ENCODE measurements at places on chromosomes 5 and 9. TPM values are rescaled to one million over a fixed set of nuclear protein-coding genes. Genes with fewer than 3 reads are reported as not detected.

DNA sequence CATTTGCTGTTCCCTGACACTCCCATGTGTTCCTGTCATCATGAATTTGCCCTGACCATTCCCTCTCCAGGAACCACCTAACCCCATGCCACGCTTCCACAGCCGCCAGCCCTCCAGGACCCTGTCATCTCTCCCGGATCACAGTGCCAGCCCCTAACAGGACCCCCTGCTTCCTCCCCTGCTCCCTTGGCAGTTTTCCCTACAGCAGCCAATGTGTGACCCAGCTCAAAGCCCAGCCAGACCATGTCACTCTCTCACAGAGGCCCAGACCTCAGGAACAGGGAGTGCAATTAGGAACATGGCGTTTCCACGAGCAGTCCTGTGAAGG is 8.1 kb downstream of the FOXE1 start:
- no peak for DNase-seq
- H3K27ac ChIP-seq, result no peak overlapping the region
- H3K36me3 ChIP-seq, result no peaks in the 10 kb centered on the region
- peaks cover 47% of the 10 kb centered on the region for H3K27me3 ChIP-seq

- no peaks in the 10 kb centered on the region for H3K4me1 ChIP-seq
- no peak for DNase-seq
- no peak overlapping the region for H3K4me3 ChIP-seq
- H3K27me3 ChIP-seq, result no peaks in the 10 kb centered on the region
- H3K36me3 ChIP-seq, result no peaks in the 10 kb centered on the region
- H3K27ac ChIP-seq, result no peak overlapping the region
Observed at GRCh38 chr9:99785010-99785590, 36.6 kb upstream of the NR4A3 start.

GRCh38 chr5:81353189-81353588 is 40.7 kb downstream of the ACOT12 start:
- no peak for DNase-seq
- H3K36me3 ChIP-seq, result no peaks in the 10 kb centered on the region
- no peaks in the 10 kb centered on the region for H3K4me1 ChIP-seq
- H3K27ac ChIP-seq, result no peak overlapping the region
- H3K27me3 ChIP-seq, result no peaks in the 10 kb centered on the region
- H3K4me3 ChIP-seq, result no peak overlapping the region

DNA sequence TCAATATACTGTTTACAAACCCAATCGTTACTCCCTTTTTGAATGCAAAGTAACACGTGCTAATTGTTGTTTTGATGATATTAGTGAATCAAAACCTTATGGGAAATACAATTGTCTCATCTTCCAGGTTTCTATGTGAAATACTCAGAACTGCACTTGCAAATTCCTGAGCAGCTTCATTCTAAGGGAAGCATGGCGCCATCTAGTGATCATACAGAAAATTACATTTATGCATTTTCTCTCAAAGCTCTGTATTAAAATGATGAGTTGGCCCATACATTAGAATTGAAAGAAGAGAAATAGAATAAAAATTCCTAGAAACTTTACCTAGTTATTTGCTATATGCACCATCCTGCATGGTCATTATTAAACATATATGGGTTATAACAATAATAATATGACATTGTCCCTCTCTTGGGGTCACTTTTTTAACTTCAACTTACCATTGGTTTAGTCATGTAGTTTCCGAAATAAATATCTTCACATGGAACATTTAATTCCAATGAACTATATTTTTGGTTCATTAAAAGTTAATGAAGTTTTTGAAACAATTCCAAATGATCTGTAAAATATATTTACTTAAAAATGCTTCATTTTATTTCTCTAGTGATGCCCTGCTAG is 220.0 kb downstream of the PDE4D start:
- no peak for DNase-seq
- H3K4me1 ChIP-seq, result no peaks in the 10 kb centered on the region
- no peak overlapping the region for H3K4me3 ChIP-seq
- no peaks in the 10 kb centered on the region for H3K36me3 ChIP-seq
- H3K27ac ChIP-seq, result no peak overlapping the region

GRCh38 chr5:22852807-22853660 is at the start of gene CDH12:
CDH12 (minus strand) TSS chr5:22853344.
- peak within 1 kb of the TSS; percentile 37 for H3K4me3 ChIP-seq
- no peaks in the 10 kb centered on the region for H3K36me3 ChIP-seq
- no peak within 1 kb of the TSS for H3K27ac ChIP-seq
- peaks cover 3% of the 10 kb centered on the region for H3K27me3 ChIP-seq

- no peak overlapping the region for H3K4me3 ChIP-seq
- H3K27me3 ChIP-seq, result no peaks in the 10 kb centered on the region
- no peaks in the 10 kb centered on the region for H3K36me3 ChIP-seq
Observed at GRCh38 chr9:130523921-130524320, 55.5 kb upstream of the FUBP3 start.

DNA sequence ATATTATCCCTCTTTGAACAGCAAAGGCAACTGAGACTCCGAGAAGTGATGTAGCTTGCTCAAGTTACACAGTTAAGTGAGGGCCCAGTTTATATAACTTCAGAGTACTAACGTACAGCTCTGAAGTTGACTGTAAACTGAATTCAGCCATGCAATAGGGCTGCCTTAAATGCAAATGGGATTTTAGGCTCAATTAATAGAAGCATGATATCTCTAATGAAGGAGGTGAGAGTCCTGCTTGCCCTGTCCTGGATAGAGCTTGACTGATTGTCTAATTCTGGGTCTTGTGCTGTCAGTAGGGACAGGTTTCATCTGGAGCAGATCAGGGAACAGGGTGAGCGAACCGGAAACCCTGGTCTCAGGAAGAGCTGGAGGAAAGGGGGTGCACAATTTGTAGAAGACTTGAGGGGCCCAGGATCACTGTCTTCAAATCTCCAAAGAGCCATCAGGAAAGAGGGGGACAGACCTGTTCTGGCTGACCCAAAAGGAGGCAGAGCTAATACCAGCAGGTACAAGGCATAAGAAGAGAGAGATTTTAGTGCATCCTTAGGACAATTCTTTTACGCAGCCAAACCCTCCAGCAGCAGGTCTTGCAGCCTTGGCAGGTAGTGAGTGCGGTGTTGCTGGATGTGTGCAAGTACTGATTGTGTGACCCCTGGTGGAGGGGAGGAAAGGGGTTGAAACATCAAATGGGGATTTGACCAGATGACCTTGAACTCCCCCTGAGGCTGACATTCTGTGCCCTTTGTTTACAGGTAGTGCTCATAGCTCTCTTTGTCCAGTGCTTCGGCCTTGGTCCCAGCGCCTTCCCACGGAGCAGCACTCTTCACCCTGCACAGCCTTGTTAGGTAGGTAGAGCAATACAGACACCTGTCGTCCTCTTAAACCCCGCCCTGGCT is 13.0 kb downstream of the GSN start:
- DNase-seq, result no peak
- H3K27me3 ChIP-seq, result no peaks in the 10 kb centered on the region
- H3K4me3 ChIP-seq, result peak overlapping the region; percentile 21
- H3K4me1 ChIP-seq, result peaks cover 100% of the 10 kb centered on the region
- peak overlapping the region; percentile 99 for H3K27ac ChIP-seq

DNA sequence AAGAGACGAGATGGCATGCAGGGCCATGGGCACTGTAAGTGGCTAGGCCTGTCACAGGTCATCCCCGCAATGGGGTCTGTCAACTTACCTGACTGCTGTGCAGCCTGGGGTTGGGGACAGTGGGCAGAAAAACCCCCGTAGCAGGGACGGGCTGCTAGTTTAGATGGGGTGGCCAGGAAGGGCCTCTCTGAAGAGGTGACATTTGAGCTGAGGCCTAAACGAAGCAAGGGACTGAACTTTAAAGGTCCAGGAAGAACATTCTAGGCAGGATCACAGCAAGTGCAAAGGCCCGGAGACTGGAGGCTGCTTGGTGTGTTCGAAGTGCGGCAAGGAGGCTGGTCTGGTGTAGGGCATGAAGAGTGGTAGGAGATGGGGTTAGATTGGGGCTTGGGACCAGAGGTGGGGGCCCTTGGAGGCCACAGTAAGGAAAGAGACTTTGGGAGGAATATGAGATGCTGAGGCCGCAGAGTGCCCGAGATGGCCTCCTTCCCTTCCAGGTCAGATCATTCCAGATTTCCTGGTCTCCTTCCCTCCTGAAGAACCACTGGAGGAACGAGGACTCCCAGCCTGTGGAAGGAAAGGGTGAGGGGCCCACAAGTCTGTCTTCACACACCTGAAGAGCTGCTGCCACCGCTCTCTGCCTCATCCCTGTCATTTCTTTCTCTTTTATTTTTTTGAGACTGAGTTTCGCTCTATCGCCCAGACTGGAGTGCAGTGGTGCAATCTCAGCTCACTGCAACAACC is 37.9 kb upstream of the SH3PXD2B start:
- no peak for DNase-seq

DNA sequence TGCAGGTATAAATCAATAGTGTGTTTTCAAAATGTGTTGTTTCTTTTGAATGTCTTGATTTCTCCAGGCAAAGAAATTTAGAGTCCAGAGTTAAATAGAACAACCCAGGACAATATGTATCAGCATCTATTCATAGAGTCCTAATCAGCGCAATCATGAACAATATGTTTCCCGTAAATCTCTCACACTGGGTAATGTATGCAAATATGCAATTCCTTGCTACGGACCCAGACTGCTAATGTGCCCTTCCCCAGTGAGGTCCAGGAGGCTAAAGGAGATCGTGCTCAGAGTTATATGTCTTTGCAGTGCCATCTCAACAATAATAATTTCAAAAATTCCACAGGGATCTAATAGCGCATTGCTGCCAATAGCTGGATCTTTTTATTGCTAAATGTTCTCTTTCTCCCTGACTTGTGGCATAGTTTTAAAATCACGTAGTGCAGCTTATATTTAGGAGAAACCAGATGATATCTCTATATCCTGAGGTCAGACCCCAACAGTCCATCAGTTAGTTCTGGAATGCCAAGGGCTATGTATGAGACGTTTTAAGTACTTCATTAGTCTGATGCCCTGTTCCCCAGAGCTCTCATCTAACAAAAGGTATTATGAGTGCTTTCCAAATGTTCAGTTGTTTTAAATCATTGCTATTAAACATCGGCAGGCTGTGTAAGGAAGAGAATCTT is 145.1 kb downstream of the MARCHF11 start:
- no peak overlapping the region for H3K27ac ChIP-seq
- H3K4me1 ChIP-seq, result no peaks in the 10 kb centered on the region
- no peaks in the 10 kb centered on the region for H3K36me3 ChIP-seq
- no peaks in the 10 kb centered on the region for H3K27me3 ChIP-seq
- no peak for DNase-seq

DNA sequence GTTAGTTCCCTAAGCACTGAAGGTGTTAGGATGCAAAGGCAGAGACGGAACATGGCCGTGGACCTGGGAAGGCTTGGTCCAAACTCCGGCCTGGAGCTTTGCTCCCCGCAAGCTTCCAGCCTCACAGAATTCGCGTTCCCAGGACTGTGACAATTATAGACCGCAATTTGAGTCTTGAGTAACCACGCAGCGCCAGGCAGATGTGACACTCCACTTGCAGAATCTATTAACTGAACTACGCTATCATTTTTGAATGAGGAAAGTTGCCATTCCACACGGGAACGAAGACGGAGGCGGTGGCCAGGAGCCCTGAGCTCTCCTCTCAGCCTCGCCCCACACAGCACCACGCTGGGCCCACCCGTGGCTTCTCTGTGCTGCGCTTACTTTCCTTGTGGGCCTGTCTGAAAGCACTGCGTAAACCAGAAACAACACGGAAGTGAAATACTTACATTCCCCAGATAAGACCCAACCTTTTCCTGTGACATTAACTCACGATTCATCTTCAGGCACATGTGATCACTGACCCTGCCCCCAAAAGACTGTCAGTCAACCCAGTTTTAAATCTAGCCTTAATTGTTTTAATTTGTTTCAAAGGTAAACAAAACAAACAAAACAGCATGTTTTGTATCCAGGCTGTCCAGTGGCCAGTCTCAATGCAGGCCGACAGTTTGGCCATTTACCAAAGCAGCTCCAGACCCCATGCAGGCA is 16.1 kb upstream of the COL5A1 start:
- H3K27ac ChIP-seq, result no peak overlapping the region
- H3K36me3 ChIP-seq, result no peaks in the 10 kb centered on the region
- no peak for DNase-seq
- no peak overlapping the region for H3K4me3 ChIP-seq

GRCh38 chr5:158119961-158120723 is 261.2 kb upstream of the CLINT1 start:
- H3K4me3 ChIP-seq, result no peak overlapping the region
- peaks cover 5% of the 10 kb centered on the region for H3K4me1 ChIP-seq
- DNase-seq, result no peak
- no peak overlapping the region for H3K27ac ChIP-seq

DNA sequence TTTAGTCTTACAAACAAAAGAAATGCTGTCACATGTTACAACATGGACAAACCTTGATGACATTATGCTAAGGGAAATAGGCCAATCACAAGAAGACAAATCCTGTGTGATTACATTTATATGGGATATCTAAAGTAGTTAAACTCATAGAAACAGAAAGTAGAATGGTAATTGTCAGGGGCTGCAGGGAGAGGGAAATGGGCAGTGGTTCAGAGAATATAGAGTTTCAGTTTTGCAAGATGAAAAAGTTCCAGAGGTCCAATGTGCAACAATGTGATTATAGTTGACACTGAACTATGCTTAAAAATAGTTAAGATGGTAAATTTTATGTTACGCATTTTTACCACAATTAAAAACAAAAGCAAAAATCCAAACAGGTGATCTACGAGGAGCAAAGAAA is 265.5 kb downstream of the NDUFS4 start:
- no peaks in the 10 kb centered on the region for H3K27me3 ChIP-seq
- no peaks in the 10 kb centered on the region for H3K36me3 ChIP-seq
- no peak overlapping the region for H3K27ac ChIP-seq
- no peak overlapping the region for H3K4me3 ChIP-seq
- DNase-seq, result no peak
- no peaks in the 10 kb centered on the region for H3K4me1 ChIP-seq

GRCh38 chr5:135034236-135034962 is 371 bp upstream of the PITX1 start:
- DNase-seq, result no peak
- H3K27ac ChIP-seq, result peak overlapping the region; percentile 71
- no peaks in the 10 kb centered on the region for H3K36me3 ChIP-seq
- H3K27me3 ChIP-seq, result peaks cover 77% of the 10 kb centered on the region
- peak overlapping the region; percentile 71 for H3K4me3 ChIP-seq

The AK1 gene
- total RNA-seq, result 73.0 TPM

The TPPP gene
- total RNA-seq, result 40.4 TPM

The GABRA1 gene
- not detected for total RNA-seq

The DRD1 gene
- not detected for total RNA-seq

The MARCOL gene
- not detected for total RNA-seq

The GPR150 gene
- 0.42 TPM for total RNA-seq

The ST6GALNAC6 gene
- total RNA-seq, result 95.9 TPM
